ENCODE measurements at places on chromosomes 1 and 21.
A peak's percentile ranks its signal among the peaks of the same experiment; 100 is the strongest.

- peak; percentile 39 for DNase-seq
Observed at GRCh38 chr1:94807742-94808491, 12.2 kb upstream of the SLC44A3 start.

DNA sequence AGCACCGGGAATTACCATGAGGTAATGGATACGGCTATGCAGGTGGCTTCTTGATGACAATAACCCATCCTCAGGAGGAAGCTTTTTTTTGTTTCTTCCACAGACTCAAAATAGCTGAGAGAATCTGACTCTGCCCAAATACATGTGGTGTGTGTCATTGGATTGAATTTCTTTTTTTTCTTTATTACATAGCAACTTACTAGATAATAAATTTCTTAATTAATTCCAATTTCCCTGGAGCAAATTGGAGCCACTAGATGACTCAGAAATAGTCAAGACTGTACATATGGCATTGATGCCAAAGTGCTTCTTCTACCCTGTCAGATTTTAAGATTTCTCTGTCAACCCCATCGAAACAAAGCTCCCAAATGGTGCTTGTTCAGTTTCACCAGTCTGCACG, 42.7 kb downstream of the L1TD1 start:
- DNase-seq, result no peak

DNA sequence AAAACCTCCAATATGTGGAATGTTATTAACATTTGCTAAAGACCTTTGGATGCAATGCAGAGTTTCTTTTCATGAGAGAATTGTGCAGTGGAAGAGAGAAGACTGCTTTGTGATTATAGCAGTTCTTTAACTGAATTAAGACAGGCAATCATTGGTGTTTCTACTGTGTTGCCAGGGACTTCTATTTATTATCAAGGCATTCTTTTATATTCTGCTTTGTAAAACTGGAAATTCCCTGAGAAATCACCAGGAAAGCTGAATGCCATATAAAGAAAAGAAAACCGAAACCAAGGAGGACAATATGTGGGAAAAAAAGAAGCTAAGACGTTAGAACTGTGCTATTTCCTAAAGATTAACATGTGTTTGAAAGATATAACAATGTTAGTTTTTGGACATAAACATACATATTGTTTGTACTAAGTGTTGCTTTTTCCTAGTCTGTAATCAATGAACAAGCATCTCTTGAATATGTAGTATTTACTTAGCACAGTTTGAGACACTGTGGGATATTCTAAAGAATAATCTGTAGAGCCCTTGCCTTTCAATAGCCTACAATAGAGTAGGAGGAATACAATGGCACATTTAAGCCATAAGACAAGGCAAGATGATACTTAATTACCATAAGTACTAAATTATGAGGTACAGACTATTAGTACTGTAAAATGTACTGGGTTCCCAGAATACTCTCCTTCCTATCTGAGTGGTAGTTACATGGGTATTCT, 47.1 kb downstream of the EXTL2 start:
- no peak for DNase-seq

DNA sequence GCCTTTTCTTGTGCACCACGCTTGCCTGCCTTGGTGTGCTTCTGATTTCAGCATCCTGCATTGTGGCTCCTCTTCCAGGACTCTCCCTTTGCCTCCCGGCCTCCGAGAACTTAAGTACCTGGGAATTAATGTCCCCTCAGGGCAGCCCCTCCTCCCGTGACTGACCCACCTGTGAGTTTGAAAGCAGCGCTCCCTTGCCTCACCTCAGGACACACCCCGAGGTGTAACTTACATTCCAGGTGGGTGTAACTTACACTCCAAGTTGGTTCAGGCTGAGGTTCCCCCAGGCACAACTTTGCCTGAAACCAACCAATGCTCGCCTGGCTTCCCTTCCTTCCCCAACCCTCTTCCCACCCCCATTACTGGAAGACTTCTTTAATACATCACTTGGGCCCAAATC, 161.4 kb downstream of the KAZN start:
- no peak for DNase-seq

DNA sequence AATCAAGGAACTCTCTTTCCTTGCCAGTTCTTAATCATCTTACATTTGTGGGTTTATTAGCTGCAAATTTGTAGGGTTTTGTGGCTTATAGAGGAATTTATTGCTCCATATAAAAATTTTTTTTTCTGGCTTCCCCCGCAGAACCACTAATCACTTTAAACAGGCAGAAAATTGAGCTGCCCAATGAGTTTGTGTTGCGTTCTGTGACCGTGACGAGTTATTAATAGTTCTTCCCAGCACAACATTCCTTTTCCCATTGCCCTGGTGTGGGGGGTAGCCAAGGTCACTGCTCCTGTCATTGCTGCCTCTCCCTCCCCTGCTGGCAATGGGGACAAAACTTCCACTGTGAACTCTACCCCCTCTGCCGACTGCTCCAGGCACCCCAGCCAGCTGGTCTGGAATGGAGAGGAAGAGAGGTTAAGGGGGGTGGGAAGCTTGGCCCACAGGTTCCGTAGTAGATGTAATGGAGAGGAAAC, 55.1 kb downstream of the UBE2T start:
- no peak for DNase-seq
